ENCODE measurements at places on chromosomes 3 and 15. TPM values are rescaled to one million over a fixed set of nuclear protein-coding genes. Genes with fewer than 3 reads are reported as not detected.

Gene PYGO1
- total RNA-seq = 18.0 TPM

Gene SOX14
- not detected for total RNA-seq

Gene ACKR4
- not detected for total RNA-seq

Gene MESP1
- under 0.01 TPM for total RNA-seq

Gene ZNF592
- total RNA-seq = 11.2 TPM

Gene CYP1A2
- total RNA-seq = not detected

Gene WDR76
- 7.6 TPM for total RNA-seq

DNA sequence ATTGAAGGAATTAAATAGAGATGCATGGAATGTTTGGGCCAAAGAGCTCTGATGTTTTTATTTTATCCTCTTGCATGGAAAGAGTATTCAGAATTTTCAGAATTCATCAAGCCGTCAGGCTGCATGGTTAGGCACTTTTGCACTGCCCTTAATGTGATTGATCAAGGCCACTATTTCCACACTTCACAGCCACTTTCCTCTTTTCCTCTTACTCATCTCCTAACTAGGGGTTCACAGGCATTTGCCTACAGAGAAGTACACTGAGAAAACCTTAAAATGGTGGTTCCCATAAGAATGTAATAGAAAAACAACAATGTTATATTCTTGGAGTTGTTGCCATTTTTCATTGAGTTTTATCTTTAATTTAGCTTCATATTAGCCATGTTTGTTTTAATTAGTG lies 10.9 kb downstream of the SLC35A5 start:
- no peaks in the 10 kb centered on the region for H3K4me1 ChIP-seq
- no peaks in the 10 kb centered on the region for H3K27me3 ChIP-seq
- H3K36me3 ChIP-seq = peaks cover 8% of the 10 kb centered on the region
- no peak overlapping the region for H3K4me3 ChIP-seq
- DNase-seq = no peak

GRCh38 chr3:171615686-171616085 lies 155.5 kb upstream of the TNIK start:
- no peaks in the 10 kb centered on the region for H3K27me3 ChIP-seq
- H3K27ac ChIP-seq = no peak overlapping the region
- H3K36me3 ChIP-seq = no peaks in the 10 kb centered on the region
- H3K4me3 ChIP-seq = no peak overlapping the region

DNA sequence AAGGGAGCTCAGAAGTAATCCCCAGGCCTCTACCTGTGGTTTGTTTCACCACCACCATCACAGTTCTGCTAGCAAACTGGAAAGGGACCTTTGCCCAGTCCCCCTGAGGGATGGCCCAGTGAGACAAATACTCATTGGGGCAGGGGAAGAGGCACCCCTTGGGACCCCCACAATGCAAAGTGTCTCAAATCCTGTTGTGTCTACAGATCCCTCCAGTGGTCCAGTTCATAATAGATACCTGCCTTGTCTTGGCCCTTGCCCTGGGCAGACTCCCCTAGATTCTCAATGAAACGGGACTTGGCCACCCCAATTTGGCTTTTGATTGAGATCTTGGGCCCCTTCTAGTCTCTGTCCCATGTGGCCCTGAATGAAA lies 43.8 kb upstream of the RAB6B start:
- H3K4me1 ChIP-seq = peaks cover 23% of the 10 kb centered on the region
- H3K36me3 ChIP-seq = no peaks in the 10 kb centered on the region
- peak; percentile 69 for DNase-seq
- H3K4me3 ChIP-seq = no peak overlapping the region

DNA sequence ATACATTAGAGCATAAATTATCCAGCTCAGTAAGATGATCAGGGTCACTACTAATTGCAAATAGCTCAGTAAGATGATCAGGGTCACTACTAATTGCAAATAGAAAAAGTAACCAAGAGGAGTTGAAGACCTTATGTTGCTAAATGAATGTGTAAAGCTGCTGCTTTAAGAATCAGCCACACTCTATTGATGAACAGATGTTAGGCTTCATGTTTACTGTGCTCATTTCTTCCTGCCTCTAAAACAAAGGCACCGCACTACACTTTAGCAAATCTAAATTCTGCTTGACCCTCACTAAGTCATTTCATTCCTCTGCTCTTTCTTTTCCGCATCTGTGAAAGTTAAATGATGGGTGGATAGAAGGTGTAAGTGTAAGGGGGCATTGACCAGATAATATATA lies 92.6 kb upstream of the PLSCR4 start:
- no peaks in the 10 kb centered on the region for H3K36me3 ChIP-seq
- DNase-seq = no peak
- no peaks in the 10 kb centered on the region for H3K27me3 ChIP-seq
- no peak overlapping the region for H3K27ac ChIP-seq

GRCh38 chr3:101913168-101913567 lies 63.9 kb downstream of the NFKBIZ start:
- no peak for DNase-seq
- H3K4me3 ChIP-seq = no peak overlapping the region
- peaks cover 14% of the 10 kb centered on the region for H3K4me1 ChIP-seq
- no peaks in the 10 kb centered on the region for H3K27me3 ChIP-seq

- no peak overlapping the region for H3K27ac ChIP-seq
- H3K4me3 ChIP-seq = no peak overlapping the region
- H3K27me3 ChIP-seq = no peaks in the 10 kb centered on the region
- no peak for DNase-seq
- no peaks in the 10 kb centered on the region for H3K36me3 ChIP-seq
- no peaks in the 10 kb centered on the region for H3K4me1 ChIP-seq
These were observed 1218.3 kb upstream of the CADM2 start for GRCh38 chr3:83740504-83740903.

- peaks cover 2% of the 10 kb centered on the region for H3K4me1 ChIP-seq
- no peaks in the 10 kb centered on the region for H3K27me3 ChIP-seq
- no peak overlapping the region for H3K4me3 ChIP-seq
- H3K36me3 ChIP-seq = no peaks in the 10 kb centered on the region
These were observed 169.2 kb upstream of the ATP10A start for GRCh38 chr15:26032162-26032846.

DNA sequence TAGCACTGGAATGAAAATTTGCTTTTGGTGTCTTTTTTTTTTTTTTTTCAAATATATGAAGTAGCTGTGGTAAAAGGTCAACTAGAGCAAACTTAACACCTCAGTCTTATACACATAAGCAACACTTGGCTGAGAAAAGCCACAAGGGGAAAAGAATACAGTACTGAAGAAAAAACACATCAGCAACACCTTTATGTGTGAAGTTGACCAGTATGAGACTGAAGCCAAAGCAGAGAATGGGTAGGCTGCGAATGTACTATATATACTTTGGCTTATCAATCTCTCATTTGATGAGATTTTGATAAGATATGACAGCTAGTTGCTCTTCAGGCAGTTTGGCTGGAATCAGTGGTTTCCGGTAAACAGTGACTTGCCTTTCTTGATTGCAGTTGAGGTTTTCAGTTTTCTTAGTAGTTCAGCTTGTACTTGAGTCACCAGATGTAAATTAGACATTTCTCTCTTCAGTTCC lies 22.0 kb upstream of the ZCWPW2 start:
- no peak overlapping the region for H3K27ac ChIP-seq
- H3K27me3 ChIP-seq = no peaks in the 10 kb centered on the region
- no peak for DNase-seq
- H3K36me3 ChIP-seq = peaks cover 21% of the 10 kb centered on the region
- H3K4me3 ChIP-seq = no peak overlapping the region
- peaks cover 10% of the 10 kb centered on the region for H3K4me1 ChIP-seq

DNA sequence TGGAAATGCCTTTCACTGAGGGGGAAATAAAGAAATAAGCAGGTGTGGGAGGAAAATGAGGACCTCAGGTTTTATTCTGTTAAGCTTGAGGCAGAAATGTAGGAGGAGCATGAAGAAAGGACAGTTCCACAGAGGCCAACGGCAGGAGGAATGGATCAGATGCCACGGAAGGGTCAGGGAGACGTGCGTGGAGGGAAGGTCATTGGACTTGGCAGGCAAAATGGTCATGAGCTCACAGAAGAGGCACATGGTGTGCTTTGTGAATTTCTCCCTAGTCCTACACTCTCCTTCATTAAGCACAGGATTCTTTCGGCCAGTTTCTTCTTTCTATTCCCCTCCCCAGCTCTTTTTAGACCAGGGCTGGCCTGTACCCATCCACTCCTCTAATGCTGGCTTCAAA lies 32.5 kb upstream of the THSD4 start:
- peak overlapping the region; percentile 95 for H3K27ac ChIP-seq
- H3K4me3 ChIP-seq = no peak overlapping the region
- no peaks in the 10 kb centered on the region for H3K27me3 ChIP-seq
- H3K4me1 ChIP-seq = peaks cover 45% of the 10 kb centered on the region
- H3K36me3 ChIP-seq = no peaks in the 10 kb centered on the region

DNA sequence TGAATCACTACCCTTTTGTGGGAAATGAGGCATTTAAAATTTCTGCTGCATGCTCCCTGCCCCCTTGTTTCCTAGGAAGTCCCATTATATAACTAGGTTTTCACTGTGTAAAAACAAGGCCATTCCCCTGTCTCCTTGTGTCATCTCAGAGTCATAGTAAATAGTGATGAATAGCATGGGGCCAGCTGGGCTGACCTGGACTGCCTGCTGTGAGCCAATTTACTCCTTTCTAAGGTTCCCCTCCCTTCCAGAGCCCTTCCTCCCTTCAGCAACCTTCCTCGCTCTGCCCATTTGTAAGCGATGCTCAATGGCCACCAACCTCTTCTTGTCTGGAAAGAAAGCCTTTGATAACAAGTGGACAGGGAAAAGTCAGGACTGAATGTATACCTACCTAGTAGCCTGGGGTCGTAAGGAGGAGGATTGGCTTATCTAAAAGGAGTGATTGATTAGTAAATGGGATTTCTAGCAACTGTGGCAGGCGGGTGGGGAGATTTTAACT lies 11.7 kb downstream of the ITGA11 start:
- no peak overlapping the region for H3K4me3 ChIP-seq
- no peaks in the 10 kb centered on the region for H3K27me3 ChIP-seq
- peaks cover 52% of the 10 kb centered on the region for H3K36me3 ChIP-seq
- peaks cover 64% of the 10 kb centered on the region for H3K4me1 ChIP-seq

DNA sequence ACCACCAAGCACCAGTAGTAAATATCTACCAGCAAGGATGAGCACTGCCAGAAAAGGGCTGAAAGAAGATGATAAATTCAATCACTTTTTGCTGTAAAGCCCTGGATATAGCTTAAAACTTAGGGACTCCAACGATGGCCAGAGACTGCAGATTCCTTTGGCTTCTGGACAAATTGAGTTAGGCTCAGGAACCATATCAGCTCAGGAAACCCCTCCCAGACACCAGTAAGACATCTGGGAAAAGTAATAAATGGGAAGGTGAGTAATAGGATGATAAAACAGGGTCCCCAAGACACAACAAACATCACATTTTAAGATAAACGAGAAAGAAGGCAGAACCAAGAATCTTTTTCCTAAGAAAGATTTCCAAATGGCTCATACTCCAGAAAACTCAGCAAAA lies 65.0 kb downstream of the ANP32A start:
- H3K4me1 ChIP-seq = no peaks in the 10 kb centered on the region
- no peak for DNase-seq
- no peaks in the 10 kb centered on the region for H3K36me3 ChIP-seq
- H3K27me3 ChIP-seq = peaks cover 15% of the 10 kb centered on the region
- H3K27ac ChIP-seq = no peak overlapping the region

GRCh38 chr3:177026505-177027277 lies 170.6 kb downstream of the TBL1XR1 start:
- no peak overlapping the region for H3K4me3 ChIP-seq
- H3K4me1 ChIP-seq = peaks cover 14% of the 10 kb centered on the region
- H3K27me3 ChIP-seq = no peaks in the 10 kb centered on the region
- peaks cover 38% of the 10 kb centered on the region for H3K36me3 ChIP-seq
- DNase-seq = no peak

GRCh38 chr15:42060797-42061196 lies 33.6 kb downstream of the PLA2G4D start:
- H3K4me3 ChIP-seq = no peak overlapping the region
- H3K27me3 ChIP-seq = peaks cover 36% of the 10 kb centered on the region
- H3K4me1 ChIP-seq = peaks cover 9% of the 10 kb centered on the region
- DNase-seq = no peak
- no peaks in the 10 kb centered on the region for H3K36me3 ChIP-seq

DNA sequence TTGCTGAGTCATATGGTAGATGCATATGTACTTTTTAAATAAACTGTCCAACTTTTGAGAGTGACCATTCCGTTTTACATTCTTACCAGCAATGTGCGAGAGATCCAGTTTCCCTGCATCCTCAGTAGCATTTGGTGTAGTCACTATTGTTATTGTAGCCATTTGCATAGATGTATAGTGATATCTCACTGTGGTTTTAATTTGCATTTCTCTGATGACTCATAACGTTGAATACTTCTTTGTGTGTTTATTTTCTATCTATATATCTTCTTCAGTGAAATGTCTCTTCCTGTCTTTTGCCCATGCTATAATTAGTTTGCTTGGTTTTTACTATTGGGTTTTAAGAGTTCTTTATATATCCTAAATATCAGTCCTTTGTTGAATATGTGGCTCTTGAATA lies 255.7 kb upstream of the GRM7 start:
- H3K4me3 ChIP-seq = no peak overlapping the region
- no peak overlapping the region for H3K27ac ChIP-seq
- no peaks in the 10 kb centered on the region for H3K27me3 ChIP-seq
- no peak for DNase-seq
- no peaks in the 10 kb centered on the region for H3K36me3 ChIP-seq
- H3K4me1 ChIP-seq = no peaks in the 10 kb centered on the region

GRCh38 chr3:171825222-171825828 lies 15.0 kb upstream of the PLD1 start:
- DNase-seq = no peak
- H3K27ac ChIP-seq = peak overlapping the region; percentile 84
- H3K36me3 ChIP-seq = no peaks in the 10 kb centered on the region
- no peak overlapping the region for H3K4me3 ChIP-seq
- H3K27me3 ChIP-seq = no peaks in the 10 kb centered on the region

DNA sequence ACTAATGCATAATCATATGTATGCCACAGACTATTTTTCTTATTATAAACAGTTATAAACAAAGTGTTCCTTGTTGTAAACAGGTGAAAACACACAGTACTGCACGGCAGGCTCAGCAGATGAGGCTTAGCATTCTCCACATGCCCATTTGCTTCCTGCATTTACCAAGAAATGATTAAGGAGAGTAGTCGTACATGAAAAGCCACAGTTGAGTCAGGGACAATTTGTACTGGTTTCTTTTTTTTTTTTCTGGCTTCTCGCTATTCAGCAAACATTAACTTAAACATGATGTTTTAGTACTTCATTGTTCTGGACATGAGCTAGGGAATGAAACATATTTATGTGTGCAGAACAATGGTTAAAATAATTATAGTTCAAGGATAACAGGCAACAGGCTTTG lies 63.4 kb downstream of the GHSR start:
- no peaks in the 10 kb centered on the region for H3K27me3 ChIP-seq
- no peak overlapping the region for H3K27ac ChIP-seq
- H3K4me1 ChIP-seq = peaks cover 4% of the 10 kb centered on the region

DNA sequence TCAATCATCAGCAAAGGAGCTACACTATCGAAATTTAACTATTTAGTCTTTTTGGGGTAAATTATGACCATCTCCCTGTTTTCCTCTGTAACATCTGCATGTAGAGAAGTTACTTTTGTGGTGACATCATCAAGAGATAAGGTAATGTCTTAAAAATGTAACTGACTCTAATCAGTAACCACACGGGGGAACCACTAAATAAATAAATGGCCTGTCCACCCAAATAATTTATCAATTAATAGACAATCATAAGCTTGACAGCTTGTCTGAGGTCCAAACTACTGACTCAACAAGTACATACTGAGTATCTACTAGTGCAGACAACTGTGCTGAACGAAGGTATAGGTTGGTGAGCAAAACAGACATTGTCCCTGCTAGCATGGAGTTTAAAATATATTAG lies 219.3 kb downstream of the SLC9A9 start:
- no peaks in the 10 kb centered on the region for H3K36me3 ChIP-seq
- H3K4me1 ChIP-seq = peaks cover 2% of the 10 kb centered on the region
- no peak overlapping the region for H3K4me3 ChIP-seq
